ENCODE measurements at places on chromosomes 3 and 15. TPM values are rescaled to one million over a fixed set of nuclear protein-coding genes. Genes with fewer than 3 reads are reported as not detected.

Gene ITIH3
- polyA plus RNA-seq = not detected

Gene SLC51A
- polyA plus RNA-seq = 6.0 TPM

Gene RAB6B
- 0.67 TPM for polyA plus RNA-seq

Gene NANOGP8
- polyA plus RNA-seq = not detected

Gene RABL3
- 28.4 TPM for polyA plus RNA-seq

Gene CLSTN2
- not detected for polyA plus RNA-seq

Gene ASB14
- 0.15 TPM for polyA plus RNA-seq

Gene STRIT1
- not detected for polyA plus RNA-seq
